Upper lobe of left lung (tissue), 6 donors: ENCODE measurements at places on chromosomes 7 and 10. TPM values are rescaled to one million over a fixed set of nuclear protein-coding genes. Genes with fewer than 3 reads are reported as not detected.

The DPY19L1 gene
- total RNA-seq, result 4.2 TPM

DNA sequence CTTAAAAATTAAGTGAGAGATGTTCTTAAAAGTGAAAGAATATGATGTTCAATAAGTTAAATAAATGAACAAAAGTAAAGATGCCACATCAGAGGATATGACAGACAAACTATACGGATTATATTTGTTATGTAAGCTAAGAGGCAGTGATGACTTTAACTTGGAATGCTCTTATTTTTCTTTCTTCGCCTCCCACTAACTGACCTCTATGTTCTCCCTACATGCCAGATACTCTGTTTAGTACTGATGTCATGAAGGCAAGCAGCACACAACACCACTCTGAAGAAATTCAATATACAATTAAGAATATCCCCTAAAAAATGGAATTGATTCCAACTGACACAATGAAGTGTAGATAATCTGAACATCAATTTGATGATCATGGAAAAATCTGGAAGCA is 223.4 kb downstream of the DOCK4 start:
- H3K27ac ChIP-seq, result no peak overlapping the region
- H3K4me1 ChIP-seq, result no peaks in the 10 kb centered on the region
- no peaks in the 10 kb centered on the region for H3K27me3 ChIP-seq
- DNase-seq, result no peak

DNA sequence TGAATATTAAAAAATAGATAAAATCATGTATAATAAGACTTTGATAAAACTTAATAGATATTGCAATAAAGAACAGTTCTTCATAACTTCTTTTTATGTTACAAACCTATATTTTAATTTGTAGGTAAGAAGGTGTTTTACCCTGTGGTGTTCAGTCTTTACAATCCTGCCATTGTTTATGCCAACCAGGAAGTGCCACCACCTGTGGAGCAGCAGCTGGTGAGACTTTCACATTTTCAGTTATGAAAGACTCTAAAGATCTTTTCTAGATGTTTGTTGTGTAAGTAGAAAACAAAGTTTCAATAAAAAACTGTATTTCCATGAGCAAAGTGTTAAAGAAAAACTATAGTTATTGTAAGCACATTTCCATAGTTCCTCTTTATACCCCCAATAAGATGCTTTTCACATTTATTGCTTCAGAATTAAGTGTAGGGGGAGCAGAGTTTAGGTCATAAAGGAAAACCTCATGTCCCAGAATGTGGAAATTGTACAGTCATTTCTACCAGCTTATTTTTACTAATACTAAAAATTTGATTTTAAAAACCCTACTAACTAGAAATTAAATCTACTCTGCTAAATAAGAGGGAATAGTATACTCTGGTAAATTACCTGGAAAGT is 28.7 kb downstream of the CSGALNACT2 start:
- peak overlapping the region; percentile 30 for H3K27ac ChIP-seq
- H3K36me3 ChIP-seq, result no peaks in the 10 kb centered on the region
- peaks cover 2% of the 10 kb centered on the region for H3K4me1 ChIP-seq
- H3K27me3 ChIP-seq, result no peaks in the 10 kb centered on the region
- no peak for DNase-seq

DNA sequence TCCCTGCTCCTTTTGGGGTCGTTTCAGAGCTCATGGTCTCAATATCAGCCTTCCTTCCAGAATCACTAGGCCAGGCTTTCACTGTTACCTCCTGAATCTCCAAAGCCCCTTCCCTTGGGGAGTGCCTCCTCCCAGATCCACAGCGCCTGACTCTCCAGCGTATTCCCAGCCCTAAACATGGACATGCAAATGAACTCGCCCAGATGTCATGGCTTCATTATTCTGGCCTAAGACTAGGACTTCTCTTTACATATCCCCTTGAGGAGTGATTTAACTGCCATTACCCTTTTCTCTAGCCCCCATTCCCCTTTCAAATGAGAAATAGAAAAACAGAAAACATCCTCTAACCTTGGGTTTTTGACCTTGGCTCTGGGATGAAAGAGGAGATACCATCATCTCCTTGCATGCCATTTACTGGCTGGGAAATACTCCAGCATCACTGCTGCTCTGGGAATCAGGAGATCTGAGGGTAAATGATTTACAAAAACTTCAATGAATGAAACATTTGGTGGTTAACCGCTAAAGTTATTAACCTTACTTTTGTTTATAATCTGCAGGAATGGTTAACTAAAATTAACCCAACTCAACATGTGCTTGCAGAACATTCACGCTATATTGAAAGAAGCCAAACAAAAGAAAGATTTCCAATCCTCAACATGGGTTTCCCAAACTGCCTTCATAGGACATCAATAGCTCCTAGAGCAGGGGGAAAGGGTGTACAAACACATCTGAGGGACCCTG is 37.0 kb downstream of the FAM171A1 start:
- H3K4me1 ChIP-seq, result no peaks in the 10 kb centered on the region
- H3K36me3 ChIP-seq, result no peaks in the 10 kb centered on the region
- H3K4me3 ChIP-seq, result no peak overlapping the region
- no peaks in the 10 kb centered on the region for H3K27me3 ChIP-seq

GRCh38 chr7:97601931-97602457 is 129.9 kb upstream of the TAC1 start:
- no peaks in the 10 kb centered on the region for H3K36me3 ChIP-seq
- H3K27me3 ChIP-seq, result no peaks in the 10 kb centered on the region
- no peak for DNase-seq
- no peak overlapping the region for H3K27ac ChIP-seq
- H3K4me3 ChIP-seq, result no peak overlapping the region

- DNase-seq, result no peak
- H3K36me3 ChIP-seq, result no peaks in the 10 kb centered on the region
- H3K4me3 ChIP-seq, result no peak overlapping the region
- no peaks in the 10 kb centered on the region for H3K4me1 ChIP-seq
- no peaks in the 10 kb centered on the region for H3K27me3 ChIP-seq
- H3K27ac ChIP-seq, result no peak overlapping the region
Observed at GRCh38 chr10:35940141-35941041, 298.3 kb upstream of the FZD8 start.

GRCh38 chr7:16365952-16366351 is 55.4 kb downstream of the CRPPA start:
- H3K27me3 ChIP-seq, result no peaks in the 10 kb centered on the region
- no peaks in the 10 kb centered on the region for H3K36me3 ChIP-seq
- no peak overlapping the region for H3K4me3 ChIP-seq
- no peaks in the 10 kb centered on the region for H3K4me1 ChIP-seq
- DNase-seq, result no peak
